ENCODE measurements at places on chromosomes 11 and 22.

GRCh38 chr11:21173476-21173875 lies 504.1 kb downstream of the NELL1 start:
- DNase-seq, result no peak

DNA sequence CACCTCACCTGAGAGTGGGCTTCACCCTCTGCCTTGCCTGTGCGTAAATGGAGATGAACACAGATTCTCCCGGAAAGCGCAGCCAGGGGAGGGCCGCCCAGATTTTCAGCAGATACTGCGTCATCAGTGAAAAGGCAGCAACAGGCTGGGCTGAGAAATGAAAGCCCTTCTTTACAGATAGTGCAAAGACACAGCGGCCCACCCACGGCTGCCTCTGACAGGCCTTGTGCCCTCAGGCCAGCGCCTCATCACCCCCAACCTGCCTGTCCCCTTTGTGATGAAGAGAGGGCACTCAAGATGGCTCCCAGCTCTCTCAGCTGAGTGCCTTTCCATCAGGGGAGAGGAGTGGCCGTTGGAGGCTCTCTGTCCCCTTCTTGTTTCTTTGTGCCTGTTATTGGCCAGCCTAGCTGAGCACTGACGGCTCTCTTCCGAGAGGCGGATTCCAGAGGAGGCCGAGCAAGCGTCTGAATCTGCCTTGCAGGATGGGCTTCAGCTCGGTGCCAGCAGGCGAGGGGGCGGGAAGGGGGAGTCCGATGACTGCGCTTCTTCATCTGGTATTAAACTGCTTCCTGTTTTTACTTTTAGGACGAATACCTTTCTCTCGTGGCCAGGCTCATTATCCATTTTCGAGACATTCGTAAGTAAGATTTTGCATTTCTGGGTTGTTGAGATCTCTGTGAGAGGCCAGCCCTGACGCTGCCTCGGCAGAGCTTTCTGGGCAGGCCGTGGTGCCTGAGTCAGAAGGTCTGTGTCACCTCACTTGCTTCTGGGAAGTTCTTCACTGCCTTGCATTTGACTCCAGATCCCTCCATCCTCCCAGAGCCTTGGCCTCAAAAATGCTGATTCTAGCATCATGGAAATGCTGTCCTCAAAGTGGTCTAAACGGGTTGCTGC lies 43.7 kb downstream of the MED15 start:
- DNase-seq, result no peak

- no peak for DNase-seq
These were observed 45.6 kb upstream of the EHF start for GRCh38 chr11:34575261-34575660.

DNA sequence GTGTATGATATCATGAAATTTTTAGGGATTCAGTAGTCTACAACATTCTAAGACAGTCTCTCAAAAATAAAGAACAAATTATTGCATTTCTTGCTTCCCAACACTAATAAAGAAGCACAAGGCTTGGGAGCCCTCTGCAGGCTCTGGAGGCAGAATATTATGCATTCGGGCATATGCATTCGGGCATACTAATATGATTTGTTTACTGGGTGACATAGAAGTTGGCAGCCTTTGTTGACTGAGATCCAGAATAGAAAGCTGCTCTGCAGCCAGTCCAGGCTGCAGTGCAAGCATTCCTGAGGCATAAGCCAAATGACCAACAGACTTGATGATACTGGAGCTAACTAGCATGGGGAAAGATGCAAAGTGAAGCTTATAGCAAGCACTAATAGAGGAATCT lies 945.5 kb downstream of the OPCML start:
- no peak for DNase-seq

- no peak for DNase-seq
These were observed 2.4 kb downstream of the LTBP3 start for GRCh38 chr11:65555693-65556231.

- DNase-seq, result no peak
These were observed 10.2 kb upstream of the OAF start for GRCh38 chr11:120200677-120201076.

DNA sequence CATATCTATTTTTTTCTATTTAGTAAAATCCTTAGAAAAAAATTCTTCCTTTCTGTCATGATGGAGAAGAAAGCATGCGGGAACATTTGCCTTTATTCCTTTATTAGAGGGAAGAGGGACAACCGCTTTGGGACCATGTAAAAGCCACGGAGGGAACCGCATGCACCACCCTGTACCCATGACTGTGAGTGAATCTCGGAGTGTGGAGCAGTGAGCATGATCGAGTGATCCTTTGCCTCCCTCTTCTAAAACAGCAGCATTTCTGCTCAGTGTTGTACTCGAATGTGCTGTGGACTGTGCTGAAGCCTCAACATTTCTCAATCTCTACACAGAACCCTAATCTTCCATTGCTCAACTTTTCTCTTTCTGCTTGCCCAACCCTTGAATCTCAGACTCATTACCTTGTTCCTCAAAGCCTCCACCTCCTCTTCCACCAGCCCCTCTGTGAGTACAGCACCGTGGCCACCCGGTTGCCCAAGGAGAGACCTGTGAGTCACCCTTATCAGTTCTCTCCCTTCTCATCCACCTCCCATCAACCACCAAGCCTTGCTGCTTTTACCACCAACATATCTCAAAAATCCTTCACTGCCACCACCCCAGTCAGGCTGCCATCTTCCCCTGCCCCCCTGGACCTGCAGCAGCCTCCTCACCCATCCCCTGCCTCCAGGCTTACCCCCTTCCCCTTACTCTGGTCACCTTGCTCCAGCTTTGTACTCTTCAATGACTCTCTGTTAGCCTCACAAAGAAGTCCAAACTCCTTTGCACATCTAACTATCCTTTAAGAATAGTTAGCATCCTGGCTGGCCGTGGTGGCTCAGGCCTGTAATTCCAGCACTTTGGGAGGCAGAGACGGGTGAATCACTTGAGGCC lies 103.1 kb downstream of the NAT10 start:
- no peak for DNase-seq

DNA sequence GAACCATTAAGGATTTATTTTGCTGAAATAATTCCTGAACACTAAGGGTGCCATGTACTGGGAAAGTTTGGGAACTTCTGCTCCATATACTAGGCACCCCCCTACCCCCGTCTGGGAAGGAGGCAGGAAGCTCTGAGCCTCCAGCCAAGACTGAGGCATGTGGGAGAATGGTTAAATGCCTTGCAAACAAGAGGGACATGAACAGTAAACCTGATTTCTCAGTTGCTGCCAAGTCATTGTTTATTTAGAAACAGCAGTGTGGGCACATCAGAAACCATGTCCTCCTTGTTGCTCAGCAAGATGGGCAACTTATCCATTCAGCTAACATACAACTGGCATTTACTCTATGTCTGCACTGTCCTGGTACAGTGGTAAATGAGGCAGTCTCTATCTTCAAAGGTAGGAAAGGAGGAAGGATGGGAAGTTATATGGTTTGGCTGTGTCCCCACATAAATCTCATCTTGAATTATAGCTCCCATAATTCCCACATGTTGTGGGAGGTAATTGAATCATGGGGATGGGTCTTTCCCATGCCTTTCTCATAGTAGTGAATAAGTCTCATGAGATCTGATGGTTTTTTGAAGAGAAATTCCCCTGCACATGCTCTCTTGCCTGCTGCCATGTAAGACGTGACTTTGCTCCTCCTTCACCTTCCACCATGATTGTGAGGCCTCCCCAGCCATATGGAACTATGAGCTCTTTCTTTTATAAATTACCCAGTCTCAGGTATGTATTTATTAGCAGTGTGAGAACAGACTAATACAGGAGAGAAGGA lies 459.1 kb downstream of the MIAT start:
- no peak for DNase-seq

DNA sequence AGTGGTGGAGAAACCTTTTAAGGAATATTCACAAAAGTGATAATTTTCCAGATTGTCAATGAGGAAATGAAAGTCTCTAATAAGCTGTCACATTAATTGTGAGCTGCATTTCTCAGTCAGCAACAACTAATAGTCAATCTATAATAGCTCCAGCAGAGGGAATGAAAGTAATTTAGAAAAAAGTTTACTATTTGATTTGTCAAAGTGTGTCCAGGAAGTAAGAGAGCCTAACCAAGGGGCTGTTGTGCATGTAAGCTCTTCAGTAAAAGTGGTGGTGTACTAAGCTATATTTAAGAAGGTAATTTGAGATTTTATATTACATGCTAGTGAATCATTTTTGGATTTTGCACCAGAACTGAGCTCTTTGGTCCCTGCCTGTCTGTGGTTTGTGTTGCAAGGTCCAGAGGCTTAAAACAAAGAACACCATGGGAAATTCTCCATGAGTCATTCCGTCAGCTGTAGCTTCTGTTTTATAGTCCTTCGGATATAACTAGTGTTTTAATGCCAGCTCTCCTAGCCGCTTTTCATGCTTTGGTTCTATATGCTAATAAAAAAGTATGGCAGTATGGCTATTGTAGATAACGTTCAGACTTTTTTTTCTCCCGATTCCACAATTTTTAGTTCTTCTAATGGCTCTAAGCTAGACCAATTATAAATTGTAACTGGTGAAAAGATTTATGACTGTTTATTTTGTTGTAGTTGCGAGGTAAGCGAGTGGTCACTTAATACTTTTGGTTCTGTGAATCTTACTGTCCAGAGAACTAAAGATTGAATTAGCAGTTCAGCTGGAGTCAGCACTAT lies 64.6 kb downstream of the ARHGEF12 start:
- DNase-seq, result peak; percentile 43

DNA sequence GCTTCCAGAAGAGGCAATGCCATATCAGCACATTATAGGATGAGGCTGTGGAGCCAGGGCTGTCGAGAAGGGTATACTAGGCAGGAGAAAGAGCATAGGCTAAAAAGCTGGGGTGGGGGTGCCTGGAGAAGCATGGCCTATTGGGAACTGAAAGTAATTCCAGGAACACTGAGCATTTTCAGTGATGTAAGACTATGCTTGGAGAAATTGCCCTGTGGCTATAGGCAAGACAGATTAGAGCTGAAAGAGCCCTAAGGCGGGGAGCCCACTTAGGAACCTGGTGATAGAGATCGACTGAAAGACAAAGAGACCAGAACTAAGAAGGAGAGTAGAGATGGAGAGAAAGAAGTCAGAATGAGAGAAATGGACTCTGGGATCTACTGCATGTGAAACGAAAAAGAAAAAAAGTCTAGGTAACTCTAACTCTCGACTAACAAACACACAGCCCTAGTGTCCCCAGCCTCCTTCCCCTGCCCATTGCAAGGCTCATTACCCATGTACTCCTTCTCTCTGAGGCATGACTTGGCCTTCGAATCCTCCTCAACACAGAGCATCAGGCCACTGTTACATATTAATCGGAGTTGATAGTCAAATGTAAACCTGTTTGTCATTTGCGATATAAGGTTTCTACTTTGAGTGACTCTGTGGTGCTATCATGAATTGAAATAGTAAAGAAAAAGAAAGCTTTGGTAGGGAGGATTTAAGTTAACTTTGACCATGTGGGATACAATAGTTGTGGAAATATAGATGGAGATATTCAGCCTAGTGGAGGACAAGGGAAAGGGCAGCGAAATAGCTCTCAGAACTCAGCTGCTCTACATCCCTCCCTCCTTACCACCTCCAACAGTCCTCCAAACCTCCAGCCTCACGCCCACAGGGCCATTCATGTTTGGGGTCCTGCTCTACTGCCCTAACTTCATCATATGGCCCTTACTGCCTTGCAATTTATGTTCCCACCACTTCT lies 52.3 kb upstream of the BMAL1 start:
- DNase-seq, result no peak

DNA sequence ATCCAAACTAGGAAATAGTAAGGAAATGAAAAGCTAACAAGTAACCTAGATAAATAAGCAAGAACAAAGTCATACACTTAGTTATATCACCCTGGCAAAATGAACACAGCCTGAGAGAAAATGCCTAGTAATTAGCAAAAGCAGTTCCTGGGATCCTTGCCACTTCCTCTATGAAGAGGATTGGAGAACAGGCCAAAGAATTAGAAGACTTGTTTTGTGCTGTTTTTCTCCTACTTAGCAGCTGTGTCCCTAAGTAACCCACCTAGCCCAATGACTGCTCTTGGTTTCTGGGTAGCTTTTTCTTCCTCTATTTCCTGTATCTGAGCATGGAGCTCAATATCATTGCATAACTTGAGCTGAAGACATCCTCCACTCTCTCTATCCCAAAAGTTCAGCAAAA lies 713.9 kb downstream of the ETS1 start:
- no peak for DNase-seq

DNA sequence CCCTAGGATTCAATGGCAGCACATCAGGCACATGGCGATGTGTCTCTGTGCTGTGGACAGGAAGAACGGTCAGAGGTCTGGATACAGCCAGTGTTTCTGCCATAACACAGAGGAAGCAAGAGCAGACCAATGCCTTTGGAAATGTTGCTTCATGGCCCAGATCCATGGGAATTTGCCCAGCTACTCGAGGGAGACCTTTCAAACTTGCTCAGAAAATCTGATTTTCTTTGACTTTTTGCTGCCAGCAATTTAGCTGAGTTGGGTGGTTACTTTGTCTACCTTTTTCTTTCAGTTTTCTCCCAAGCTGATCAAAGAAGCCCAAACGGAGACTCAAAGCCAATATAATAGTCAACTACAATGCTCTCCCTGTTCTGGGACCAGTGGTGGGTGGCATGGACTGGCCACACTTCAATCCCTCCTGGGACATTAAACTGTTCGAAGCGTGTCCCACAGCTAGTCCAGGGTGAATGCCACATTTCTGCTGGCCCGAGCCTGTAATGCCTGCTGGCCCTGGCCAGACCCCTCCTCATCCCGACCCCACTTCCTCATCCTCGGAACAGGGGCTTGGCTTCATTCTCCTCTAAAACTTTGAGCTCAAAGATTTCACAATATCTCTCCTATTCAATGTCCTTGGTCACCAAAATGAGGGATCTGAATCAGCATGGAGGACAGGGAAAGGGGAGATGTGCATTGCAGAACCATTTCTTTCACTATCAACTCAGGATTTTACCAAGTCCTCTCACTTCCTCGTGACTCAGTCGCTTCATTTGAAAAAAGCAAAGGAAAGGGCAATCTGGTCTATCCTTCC lies 93.3 kb downstream of the ABTB2 start:
- DNase-seq, result no peak

- DNase-seq, result no peak
These were observed 34.0 kb downstream of the SLC22A12 start for GRCh38 chr11:64624883-64625481.

Measured in left renal cortex interstitium (tissue), 4 donors.